H9 (cell line): ENCODE measurements at places on chromosomes 13 and 19.

DNA sequence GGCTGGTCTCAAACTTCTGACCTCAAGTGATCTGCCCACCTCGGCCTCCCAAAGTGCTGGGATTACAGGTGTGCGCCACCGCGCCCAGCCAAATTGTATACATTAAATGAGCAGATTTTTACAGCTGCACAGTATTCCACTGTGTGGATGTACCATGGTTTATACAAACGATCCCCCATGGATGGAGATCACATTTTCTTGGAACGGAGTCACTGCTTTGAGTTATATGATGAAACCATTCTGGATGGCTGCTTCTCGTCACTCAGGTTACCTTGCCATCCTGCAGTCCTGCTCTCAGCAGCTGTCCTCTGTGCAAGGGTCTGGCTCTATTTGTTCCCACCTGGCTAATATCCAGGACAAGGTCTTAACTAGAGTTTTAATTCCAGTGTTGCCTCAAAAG lies 39.1 kb upstream of the SLC15A1 start:
- no peak for DNase-seq

DNA sequence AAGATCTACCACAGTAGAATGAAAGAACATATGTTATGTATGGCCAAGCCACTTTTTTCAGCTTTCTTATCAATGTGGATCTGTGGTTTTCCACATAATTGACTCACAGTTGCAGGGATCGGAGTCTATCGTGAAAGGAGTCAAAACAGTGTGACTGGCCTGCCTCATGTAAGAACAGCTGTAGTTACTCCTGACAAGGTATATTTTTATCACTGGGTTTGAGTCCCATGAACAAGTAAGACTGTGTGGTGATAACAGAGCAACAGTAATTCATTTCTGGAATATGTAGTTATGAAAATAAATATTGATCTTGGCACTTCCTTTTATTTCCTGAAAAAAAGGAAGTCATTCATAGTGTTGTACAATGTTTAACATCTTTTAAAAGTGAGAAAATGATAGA lies 416.6 kb downstream of the KLF12 start:
- DNase-seq: no peak

- DNase-seq: peak; percentile 63
These were observed 564 bp downstream of the SPART start for GRCh38 chr13:36345438-36346221.

- DNase-seq: no peak
These were observed 26.0 kb downstream of the OR10H4 start for GRCh38 chr19:15974856-15975255.

DNA sequence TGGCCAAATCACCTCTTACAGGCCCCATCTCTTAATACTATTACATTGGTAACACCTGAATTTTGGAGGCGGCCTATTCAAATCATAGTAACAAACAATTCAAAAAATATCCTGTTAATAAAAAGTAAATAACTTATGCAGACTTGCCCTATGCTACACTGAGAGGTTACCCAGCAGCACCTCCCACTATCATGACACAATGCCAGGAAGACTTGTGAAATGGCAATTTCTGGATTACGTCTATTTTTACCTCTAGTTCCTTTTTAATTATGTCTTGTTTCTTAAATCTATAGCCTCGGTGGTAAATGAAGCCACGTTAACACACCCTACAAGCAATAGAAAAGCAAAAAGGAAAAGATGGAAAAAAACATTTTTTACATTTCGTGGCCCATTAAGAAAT lies 6.2 kb upstream of the DZIP1 start:
- DNase-seq: no peak

DNA sequence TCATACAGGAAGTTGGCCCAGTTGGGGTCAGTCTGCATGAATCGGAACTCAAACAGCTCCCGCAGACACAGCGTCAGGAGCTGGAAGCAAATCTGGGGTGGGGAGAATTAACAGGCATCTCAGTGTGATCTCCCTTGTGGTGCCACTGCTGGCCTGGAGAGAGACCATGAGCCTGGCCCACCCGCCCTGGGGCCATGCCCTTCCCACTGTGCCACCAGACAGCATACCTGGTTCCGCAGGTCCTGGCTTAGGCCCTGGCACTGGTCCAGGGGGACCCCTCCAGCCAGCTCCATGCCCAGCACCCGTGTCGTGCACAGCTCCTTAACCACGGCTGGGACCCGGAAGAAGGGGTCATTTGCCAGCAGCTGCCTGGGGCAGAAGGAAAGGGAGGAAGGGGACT lies 9.6 kb upstream of the NUMBL start:
- no peak for DNase-seq

GRCh38 chr19:33641956-33642498 lies 20.3 kb downstream of the CHST8 start:
- DNase-seq: no peak
